ENCODE measurements at places on chromosomes 6 and 20. TPM values are rescaled to one million over a fixed set of nuclear protein-coding genes. Genes with fewer than 3 reads are reported as not detected.

MOXD1 gene
- total RNA-seq, result 4.2 TPM

KHDC1L gene
- total RNA-seq, result not detected

MAP1LC3A gene
- total RNA-seq, result 47.7 TPM

- DNase-seq, result no peak
These were observed 66.4 kb downstream of the STX11 start for GRCh38 chr6:144216668-144217218.

DNA sequence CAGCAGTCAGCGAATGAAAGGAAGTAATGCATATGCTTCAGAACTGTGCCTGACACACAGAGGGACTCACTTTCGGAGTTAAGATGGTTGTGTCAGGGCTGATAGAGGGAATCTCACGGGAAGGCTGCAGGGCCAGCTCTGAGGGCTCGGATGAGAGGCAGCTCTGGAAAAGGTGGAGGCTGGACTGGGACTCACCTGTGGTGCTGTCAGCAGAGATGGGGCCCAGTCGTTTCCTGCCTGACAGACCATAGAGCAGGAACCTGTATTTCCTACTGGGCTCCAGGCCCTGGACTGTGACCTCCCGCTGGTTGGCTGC lies 9.3 kb downstream of the CYP21A2 start:
- no peak for DNase-seq

GRCh38 chr6:162560891-162561290 lies 166.7 kb downstream of the PRKN start:
- no peak for DNase-seq

DNAH8 gene
- not detected for total RNA-seq

- DNase-seq, result no peak
These were observed 61.0 kb downstream of the EDN3 start for GRCh38 chr20:59361411-59361810.

DCDC2 gene
- total RNA-seq, result 2.1 TPM

WFDC2 gene
- total RNA-seq, result 124 TPM

ERMARD gene
- 15.3 TPM for total RNA-seq

- no peak for DNase-seq
These were observed 275.6 kb upstream of the PREP start for GRCh38 chr6:105678516-105678915.

MGME1 gene
- total RNA-seq, result 17.1 TPM

- DNase-seq, result no peak
These were observed 72.0 kb upstream of the F13A1 start for GRCh38 chr6:6392214-6393068.

DNA sequence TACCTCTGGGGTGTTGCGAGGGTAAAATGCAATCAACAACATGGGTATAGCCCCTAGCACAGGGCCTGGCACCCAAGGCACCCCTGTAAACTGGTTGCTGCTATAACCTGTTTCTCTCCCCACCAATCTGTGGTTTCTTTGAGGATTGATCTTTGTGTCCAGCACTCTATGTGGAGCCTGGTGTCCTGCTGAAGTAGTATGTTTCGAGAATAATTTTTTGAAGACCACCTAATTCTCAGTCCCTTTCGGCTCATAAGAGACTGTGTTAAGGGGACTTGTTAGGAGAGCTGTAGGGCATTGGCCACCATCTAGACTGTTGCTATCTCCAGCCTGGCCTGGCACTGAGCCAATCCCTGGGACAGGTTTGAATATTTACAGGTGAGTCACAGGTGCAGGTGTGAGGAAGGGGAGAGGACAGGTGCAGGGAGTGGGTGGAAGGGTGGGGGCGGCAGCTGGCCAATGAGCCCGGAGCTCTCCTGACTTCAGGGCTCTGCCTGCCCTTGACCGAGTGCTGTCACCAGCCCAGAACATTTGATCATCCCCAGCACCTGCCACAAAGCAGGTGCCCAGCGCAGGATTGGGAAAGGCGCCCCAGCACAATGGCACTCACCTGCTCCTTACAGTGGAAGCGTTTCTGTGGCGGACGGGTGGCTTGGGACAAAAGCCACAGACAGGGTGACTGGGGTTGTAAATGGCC lies 8.1 kb upstream of the C20orf144 start:
- DNase-seq, result peak; percentile 91

DNA sequence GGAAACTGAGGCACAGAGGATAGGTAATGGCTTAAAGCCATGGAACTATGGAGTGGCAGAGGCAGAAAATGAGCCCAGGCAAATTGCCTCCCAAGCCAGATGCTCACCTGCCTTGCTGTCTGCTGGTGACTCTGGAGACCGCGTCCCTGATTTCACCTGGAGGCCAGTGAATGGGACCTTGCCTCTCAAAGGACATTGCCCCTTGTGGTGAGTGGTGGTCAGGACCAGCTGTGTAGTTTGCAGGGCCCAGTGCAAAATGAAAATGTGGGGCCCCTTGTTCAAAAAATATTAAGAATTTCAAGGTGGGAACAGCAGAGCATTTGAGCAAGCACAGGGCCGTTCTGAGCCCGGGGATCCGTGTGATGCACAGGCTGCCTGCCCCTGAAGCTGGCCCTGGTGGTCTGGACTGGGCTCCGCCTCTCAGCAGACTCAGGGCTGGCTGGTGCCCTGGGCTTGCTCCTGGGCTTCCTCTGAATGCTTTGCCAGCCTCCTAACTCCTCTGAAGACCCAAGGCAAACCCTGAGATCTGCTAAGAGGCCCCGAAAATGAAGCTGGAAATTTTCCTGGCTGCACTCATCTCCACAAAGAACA lies 19.8 kb upstream of the KCNG1 start:
- no peak for DNase-seq

DNA sequence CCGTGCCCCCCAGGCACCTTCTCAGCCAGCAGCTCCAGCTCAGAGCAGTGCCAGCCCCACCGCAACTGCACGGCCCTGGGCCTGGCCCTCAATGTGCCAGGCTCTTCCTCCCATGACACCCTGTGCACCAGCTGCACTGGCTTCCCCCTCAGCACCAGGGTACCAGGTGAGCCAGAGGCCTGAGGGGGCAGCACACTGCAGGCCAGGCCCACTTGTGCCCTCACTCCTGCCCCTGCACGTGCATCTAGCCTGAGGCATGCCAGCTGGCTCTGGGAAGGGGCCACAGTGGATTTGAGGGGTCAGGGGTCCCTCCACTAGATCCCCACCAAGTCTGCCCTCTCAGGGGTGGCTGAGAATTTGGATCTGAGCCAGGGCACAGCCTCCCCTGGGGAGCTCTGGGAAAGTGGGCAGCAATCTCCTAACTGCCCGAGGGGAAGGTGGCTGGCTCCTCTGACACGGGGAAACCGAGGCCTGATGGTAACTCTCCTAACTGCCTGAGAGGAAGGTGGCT lies 960 bp downstream of the TNFRSF6B start:
- DNase-seq, result no peak

NOTCH4 gene
- total RNA-seq, result 4.1 TPM

DNA sequence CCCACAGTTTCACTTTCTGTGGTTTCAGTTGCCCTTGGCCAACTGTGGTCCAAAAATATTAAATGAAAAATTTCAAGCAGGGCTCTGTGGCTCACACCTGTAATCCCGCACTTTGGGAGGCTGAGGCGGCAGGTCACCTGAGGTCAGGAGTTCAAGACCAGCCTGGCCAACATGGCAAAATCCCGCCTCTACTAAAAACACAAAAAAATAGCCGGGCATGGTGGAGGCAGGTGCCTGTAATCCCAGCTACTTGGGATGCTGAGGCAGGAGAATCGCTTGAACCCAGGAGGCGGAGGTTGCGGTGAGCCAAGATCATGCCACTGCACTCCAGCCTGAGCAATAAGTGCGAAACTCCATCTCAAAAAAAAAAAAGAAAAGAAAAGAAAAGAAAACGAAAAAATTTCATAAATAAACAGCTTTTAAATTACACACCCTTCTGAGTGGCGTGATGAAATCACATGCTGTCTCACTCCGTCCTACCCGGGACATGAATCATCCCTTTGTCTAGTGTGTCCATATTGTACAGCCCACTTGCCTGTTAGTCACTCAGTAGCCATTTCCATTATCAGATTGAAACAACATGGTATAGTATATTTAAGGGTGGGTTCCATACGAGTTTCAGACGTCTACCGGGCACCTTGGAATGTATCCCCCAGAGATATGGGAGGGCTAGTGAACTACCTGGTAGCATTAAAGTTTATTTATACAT lies 11.7 kb downstream of the PTPRK start:
- peak; percentile 36 for DNase-seq

GRCh38 chr6:34973547-34974248 lies 84.6 kb downstream of the ANKS1A start:
- DNase-seq, result no peak

DNA sequence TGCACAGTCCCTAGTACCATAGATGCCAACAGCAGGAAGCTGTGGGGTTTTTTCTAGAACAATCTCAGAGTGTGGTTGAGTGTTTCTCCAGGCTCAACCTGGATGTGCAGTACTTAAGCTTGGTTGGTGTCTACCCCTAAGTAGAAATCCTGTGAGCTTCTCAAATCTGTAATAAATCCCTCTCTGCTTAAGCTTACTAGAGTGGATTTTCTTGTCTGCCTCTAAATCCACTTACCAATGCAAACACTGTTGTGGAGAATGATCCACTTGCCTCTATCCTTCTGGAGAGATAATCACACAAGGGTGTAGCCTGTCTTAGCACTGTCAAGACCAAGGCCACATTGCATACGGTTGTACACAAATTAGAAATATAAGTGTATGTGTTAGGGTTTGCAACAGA lies 43.3 kb upstream of the CLIC5 start:
- no peak for DNase-seq

DNA sequence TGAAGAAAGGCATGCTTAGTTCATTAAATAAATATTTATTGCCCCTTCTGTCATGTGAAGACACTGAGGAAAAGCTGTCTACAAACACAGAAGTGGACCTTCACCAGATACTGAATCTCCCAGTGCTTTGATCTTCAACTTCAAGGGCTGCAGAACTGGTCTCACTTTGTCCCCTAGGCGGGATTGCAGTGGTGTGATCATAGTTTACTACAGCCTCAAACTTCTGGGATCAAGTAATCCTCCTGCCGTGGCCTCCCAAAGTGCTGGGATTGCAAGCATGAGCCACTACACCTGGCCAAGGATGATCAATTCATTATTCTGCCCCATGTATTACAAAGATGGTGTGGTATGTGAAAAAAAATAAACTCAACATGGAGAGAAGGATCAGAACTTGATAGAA lies 496.2 kb upstream of the HS3ST5 start:
- no peak for DNase-seq
